ENCODE measurements at places on chromosomes 3 and 15.

- DNase-seq: no peak
Measured at GRCh38 chr3:46416125-46416810, 9.2 kb downstream of the CCRL2 start.

- DNase-seq: no peak
Measured at GRCh38 chr15:70523616-70524015, 239.7 kb downstream of the UACA start.

DNA sequence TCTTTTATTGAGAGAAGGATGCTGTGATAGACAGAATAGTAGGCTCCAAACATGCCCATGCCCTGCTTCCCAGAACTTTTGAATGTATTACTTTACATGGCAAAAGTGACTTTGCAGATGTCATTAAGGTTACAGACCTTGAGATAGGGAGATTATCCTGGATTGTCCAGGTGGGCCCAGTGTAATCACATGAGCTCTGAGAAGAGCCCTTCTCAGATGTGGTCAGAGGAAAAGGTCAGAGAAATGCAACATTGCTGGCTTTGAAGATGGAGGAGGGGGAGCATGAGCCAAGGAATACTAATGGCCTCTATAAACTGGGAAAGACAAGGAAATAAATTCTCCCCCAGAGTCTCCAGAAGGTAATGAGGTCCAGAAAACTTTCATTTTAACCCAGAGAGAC, 45.8 kb upstream of the LYZL4 start:
- no peak for DNase-seq

- no peak for DNase-seq
Measured at GRCh38 chr3:172680684-172681083, 30.2 kb downstream of the NCEH1 start.

- DNase-seq: no peak
Measured at GRCh38 chr3:10702961-10703740, 112.9 kb upstream of the SLC6A11 start.

- DNase-seq: no peak
Measured at GRCh38 chr15:85011160-85011571, 29.5 kb downstream of the PDE8A start.

DNA sequence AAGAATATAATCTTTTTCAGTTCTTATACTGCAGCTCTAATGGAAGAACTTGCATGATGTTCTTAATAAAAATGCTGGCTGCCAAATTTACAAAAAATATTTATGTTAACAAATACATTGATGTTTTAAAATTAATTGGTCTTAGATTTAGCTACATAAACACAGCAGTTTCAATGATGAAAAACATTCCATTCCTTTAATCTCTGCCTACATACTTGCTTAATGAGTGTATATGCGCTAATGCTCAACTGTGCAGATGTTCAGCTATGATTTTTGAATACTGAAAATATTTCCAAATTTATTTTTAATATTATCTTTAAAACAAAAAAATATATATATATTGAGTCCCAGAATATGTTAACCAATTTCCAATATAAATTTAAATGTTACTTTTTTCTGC, 867.4 kb downstream of the ROBO1 start:
- DNase-seq: no peak

DNA sequence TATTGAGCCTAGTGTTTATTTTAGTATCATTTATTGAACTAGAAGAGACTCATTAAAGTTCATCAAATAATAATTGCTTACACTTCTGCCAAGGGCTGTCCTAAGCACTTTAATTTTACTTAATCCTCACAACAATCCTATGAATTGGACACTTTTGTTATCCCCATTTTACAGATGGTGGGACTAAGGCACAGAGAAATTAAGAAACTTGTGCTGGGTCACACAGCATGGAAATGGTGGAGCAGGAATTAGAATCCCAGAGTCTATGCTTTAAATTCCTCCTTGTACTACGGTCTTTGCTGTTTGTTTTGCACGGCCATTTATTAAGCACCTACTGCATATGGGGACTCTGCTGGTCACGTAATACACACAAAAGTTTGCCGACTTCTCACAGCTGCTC, 7.9 kb downstream of the ATP2B2 start:
- no peak for DNase-seq

DNA sequence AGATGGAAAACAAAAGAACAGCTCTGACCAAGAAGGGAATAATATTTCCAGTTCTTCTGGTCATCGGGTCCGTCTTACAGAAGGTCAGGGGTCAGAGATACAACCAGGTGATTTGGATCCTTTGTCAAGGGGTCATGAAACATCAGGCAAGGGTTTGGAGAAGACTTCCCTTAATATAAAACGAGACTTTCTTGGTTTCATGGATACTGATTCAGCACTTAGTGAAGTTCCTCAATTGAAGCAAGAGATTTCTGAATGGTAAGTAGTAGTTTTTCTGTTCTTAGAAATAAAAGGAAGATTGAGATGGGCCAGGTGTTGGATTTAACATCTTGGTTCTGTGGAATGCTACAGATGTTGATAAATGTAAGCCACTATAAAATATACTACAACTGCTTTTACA, 9.5 kb downstream of the MGA start:
- no peak for DNase-seq

DNA sequence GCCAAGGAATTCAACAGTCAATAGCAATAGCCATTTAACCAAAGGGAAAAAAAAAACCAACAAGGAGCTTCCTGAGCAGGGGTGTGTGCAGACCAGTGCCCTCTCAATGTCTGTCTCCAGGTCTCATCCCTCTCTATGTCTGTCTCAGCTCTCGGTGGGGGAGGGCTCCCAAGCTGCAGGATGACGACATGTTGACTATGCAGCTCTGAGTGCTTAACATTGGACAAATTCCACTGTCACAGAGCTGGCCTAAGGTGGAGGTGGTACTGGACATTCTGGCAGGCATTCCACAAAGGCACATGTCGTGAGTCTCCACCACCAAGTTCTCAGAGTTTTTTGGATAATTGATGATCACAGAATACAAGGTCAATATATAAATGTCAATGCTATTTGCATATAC, 2.0 kb upstream of the CAPN7 start:
- no peak for DNase-seq

DNA sequence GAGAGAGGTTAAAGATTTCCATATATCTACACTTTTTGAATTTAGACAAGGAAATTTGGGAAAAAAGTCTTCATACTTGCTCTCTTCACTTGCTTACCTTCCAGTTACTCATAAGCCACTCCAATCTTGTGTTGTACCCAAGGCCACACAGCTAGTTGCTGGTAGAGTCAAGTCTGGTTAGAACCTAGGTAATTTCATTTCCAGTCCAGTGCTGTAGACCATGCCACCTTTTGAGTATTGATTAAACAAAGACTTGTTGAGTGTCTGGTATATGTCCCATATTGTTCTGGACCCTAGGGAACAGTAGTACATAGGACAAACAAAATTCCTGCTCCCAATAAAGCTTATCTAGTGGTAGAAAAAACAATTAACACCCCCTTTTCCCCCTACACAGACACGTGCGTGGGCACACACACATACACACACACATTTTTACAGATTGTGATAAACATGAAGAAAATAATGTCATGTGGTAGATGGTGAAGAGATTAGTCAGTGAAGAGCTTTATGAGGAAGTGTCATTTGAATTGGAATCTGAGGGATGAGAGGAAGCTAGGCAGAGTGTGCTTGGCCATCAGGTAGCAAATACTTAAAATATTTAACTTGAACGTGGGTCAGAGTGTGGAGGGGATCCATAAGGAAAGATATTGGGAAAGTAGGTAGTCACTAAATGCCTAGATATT, 2.1 kb downstream of the CMC1 start:
- no peak for DNase-seq

- DNase-seq: no peak
Measured at GRCh38 chr3:7562892-7563291, 702.0 kb downstream of the GRM7 start.

DNA sequence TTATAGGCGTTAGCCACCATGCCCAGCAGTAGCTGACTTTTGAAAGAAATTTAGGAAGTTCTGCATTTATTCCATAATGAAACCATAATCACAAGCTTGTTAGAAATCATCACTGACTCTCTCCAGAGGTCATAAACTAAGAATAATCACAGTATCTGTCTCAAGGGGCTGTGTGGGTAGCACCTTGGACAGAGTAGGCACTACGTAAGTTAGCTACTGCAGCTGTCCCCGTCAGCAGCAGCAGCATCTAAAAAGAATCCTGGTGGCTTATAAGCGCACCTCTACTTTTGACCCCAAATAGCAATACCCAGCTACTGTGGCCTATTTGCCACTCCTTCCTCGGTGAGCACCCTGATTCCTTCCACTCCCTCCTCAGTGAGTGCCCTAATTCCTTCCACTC, 57.8 kb upstream of the RPL35A start:
- DNase-seq: no peak

GRCh38 chr3:48088056-48088748, 72.0 kb upstream of the MAP4 start:
- no peak for DNase-seq

DNA sequence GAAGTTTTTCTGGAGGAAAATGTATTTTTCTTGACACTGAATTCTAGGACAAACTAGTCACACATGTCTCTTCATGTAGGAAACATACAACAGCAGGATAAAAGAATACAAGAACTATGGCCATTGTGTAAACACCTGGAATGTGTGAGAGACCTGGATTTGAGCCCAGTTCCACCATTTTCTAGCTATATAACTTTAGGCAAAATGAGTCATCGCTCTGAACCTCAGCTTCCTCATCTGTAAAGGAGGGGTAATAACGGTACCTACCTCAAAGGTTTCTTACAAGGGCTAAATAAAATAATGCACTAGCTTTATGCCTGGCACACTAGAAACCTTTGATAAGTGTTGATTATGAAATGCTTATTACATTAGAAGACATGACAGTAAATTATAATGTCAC, 57.8 kb downstream of the RIOX2 start:
- no peak for DNase-seq

GRCh38 chr3:8709287-8709686, 24.3 kb upstream of the CAV3 start:
- DNase-seq: no peak

DNA sequence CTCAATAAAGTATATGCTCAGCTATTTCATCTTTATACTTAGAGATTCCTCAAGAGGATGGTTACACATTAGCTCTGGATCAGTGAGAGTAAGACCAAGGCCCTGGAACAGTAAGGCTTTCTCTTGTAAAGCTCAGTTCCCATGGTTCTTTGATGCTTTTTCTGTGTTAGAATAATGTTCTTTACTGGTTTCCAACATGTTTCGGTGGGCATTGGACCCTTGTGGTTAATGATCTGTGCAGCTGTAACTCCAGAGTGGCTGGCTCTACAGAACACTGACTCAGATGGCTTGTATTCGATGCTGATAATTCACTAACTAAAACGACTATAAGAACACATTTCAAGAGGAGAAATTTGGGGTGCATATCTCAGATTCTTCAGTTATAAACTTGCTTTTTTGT, 114.7 kb downstream of the AKAP13 start:
- DNase-seq: no peak

- no peak for DNase-seq
Measured at GRCh38 chr15:75985971-75986370, 26.3 kb downstream of the NRG4 start.

DNA sequence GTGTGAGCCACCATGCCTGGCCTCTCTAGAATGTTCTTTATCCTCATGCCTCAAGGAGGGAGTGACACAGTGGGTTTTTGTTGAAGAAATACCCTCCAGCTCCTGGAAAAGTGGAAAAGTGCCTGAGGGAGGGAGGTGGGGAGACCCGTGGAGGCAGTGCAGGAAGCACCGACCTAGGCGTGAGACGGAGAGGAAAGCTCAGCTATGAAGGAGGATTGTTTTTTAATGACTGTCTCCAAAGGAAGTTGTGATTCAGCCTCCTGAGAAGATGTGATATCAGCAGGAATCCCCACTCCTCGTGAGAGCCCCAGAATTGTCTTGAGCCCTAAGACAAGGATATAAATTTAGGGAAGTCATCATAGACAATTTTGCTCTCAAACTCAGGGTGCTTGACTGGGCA, 21.7 kb downstream of the RPLP1 start:
- DNase-seq: no peak

DNA sequence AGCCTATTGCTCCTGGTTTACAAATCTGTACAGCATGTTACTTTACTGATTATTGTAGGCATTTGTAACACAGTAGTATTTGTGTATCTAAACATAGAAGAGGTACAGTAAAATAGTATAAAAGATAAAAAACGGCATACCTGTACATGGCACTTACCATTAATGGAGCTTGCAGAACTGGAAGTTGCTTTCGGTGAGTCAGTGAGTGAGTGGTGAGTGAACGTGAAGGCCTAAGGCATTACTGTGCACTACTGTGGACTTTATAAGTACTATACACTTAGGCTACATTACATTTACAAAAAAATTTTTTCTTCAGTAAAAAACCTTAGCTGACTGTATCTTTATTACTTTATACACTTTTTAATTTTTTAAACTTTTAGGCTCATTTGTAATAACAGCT, 90.9 kb downstream of the RAP2B start:
- no peak for DNase-seq

DNA sequence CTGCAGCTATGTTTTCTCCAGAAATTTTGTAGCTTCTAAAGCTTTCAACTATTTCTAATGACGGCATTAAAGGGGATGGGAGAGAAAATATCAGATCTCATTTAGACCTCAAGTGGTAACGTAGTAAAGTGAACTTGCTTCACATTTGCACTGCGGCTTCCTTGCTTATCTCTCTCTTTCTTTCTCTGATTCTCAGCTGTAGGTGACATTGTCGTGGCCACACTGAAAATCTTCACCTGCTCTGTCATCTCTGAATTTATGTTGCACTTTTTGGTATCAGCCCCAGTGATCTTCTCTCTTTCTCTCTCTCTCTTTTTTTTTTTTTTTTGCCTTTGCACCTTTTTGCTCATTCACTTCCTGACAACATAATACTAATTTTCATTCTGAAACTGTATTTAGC, 254.1 kb upstream of the SATB1 start:
- peak; percentile 39 for DNase-seq

- DNase-seq: no peak
Measured at GRCh38 chr3:122730240-122730639, 49.6 kb downstream of the PARP14 start.

GRCh38 chr15:39404767-39405181, 176.1 kb upstream of the THBS1 start:
- no peak for DNase-seq

- DNase-seq: no peak
Measured at GRCh38 chr3:35602395-35602936, 36.9 kb upstream of the ARPP21 start.

Measured in stimulated activated CD8-positive, alpha-beta memory T cell treated with anti-CD3 and anti-CD28 coated beads, Interleukin-15, amount 100 ng/mL, for 48 hours (primary cell).